ENCODE measurements at places on chromosomes 13 and 19. TPM values are rescaled to one million over a fixed set of nuclear protein-coding genes. Genes with fewer than 3 reads are reported as not detected.

TEX101 gene
- not detected for total RNA-seq

- no peak for DNase-seq
Observed at GRCh38 chr19:17772172-17772571, 20.9 kb downstream of the FCHO1 start.

CYP4F8 gene
- total RNA-seq = not detected

GRCh38 chr19:801030-801860 lies 4.0 kb downstream of the PTBP1 start:
- DNase-seq = peak; percentile 90

GPR4 gene
- total RNA-seq = 5.3 TPM

METTL21C gene
- total RNA-seq = not detected

- peak; percentile 64 for DNase-seq
Observed at GRCh38 chr19:1567116-1567847, 843 bp downstream of the MEX3D start.

DNA sequence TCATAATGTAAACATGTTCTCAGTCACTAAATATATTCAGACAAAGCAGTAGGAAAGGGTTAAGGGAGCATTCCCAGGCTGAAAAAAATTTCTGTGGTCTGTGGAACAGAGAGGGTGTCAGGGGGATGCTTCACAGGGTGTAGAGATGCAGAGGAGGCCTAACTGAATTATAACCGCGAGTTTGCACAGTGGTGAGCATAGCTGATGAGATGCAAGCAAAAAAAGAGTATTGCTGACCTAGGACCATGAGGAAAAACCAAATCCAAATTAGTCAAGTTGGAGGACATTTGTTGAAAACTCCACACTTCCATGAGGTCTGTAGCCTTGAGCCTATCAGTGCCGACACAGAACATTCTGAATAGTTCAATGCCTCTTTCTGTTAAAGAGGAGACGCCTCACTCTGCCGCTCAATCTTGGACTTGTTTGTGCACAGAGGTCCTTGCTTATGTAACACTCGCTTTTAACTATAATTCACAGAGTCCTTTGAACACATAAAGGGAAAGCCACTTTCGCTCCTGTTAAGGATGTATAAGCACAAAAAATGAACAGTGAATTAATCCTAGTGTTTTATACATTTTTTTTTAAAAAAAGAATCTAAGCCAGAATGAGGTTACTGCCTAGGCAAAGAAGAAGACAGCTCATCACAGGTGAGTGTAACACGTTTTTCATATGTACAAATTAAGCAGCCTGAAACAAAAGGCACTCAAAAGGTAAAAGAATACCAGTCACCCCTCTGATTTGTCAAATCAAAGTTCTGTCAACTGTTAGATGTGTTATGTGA lies 25.8 kb upstream of the INTS6 start:
- no peak for DNase-seq

DNA sequence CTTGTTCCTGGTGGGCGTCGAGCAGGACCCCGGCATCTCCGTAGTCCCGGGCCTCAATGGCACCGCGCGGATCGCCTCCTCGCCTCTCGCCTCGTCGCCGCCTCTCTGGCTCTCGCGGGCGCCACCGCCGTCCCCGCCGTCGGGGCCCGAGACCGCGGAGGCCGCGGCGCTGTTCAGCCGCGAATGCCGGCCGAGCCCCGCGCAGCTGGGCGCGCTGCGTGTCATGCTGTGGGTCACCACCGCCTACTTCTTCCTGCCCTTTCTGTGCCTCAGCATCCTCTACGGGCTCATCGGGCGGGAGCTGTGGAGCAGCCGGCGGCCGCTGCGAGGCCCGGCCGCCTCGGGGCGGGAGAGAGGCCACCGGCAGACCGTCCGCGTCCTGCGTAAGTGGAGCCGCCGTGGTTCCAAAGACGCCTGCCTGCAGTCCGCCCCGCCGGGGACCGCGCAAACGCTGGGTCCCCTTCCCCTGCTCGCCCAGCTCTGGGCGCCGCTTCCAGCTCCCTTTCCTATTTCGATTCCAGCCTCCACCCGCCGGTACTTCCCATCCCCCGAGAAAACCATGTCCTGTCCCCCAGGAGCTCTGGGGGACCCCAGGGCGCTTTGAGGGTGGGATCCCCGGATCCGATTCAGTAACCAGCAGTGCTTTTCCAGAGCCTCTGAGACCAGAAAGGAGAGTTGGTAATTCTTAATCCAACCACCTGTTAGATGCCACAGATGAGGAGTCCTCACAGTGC lies 885 bp downstream of the MLNR start:
- DNase-seq = no peak

GRCh38 chr13:28449826-28450773 lies 44.8 kb downstream of the FLT1 start:
- DNase-seq = no peak

AP1M2 gene
- not detected for total RNA-seq

GRCh38 chr13:67267136-67267535 lies 37.0 kb upstream of the PCDH9 start:
- no peak for DNase-seq

ZIC5 gene
- total RNA-seq = not detected

DNA sequence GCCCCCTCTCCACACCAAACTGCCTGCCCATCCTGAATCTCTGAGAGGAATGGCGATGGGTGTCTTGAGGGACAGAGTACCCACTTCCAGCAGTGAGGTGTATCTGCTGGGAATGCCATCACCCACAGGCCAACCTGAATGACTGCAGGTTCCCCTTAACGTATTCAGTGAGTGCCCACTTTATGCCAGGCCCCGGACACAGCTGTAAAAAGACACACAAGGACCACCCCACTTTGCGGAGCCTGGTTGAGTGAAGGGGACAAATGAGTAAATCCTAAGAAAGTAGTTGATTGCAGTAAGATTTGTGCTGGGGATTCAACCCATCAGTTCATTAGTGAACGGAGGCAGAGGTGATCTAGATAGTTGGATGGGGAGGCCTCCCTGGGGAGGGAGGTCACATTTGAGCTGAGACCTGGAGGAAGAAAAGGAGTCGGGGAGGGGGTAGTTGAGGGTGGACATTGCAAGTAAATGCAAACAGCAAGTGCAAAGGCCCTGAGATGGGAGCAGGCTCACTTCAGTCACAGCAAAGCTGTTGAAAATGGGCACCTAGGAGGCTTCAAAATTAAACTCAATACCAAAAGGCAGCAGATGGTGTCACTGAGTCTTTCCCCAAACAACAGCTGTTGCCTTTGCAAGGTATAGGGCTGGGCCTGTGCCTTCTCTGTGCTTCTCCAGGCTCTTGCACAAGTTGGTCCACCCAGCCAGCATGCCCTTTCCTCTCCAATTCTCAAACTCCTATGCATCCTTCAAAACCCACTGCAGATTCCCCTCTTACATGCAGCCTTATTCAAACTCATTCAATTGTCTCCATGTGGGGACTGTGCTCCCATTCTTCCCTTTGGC lies 4.3 kb downstream of the GDF15 start:
- DNase-seq = no peak

DNA sequence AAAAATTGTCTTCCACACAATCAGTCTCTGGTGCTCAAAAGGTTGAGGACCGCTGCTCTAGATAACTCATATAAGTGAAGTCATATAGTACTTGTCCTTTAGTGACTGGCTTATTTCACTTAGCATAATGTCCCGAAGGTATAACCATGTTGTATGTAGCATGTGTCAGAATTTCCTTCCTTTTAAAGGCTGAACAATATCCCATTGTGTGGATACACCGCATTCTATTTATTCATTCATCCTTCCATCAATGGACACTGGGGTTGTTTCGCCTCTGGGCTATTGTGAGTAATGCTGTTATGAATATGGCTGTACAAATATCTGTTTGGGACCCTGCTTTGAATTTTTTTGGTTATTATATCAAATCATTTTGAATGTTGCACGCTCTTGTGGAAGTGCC lies 4.6 kb upstream of the LYPD5 start:
- DNase-seq = no peak

MTIF3 gene
- total RNA-seq = 189 TPM

DNA sequence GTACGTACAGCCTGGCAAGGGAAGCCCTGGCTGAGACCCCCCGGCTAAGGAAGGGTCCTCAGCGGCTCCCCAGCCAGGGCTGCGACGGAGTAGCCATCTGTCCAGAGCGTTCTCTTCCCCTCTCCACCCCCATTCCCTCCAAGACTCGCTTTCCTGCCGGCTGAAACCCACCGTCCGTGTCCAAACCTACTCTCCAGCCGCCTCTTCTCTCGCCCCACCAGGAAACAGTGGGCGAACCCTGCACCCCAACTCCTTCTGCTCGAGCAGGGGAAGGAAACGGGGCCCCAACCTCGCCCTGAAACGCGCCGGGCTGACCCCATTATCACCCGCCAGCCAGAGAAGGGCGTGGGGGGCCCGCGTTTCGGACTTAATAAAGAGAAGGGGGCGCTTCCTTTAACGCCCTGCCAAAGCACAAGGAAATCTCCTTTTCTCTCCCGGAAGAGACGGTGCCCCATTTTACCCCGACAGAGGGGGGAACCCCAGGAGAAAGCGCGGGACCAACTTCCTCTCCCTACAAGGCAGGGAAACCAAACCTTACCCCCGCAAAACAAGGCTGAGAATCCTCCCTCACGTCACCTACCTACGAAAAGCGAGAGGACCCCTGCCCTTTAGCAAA lies 2.5 kb downstream of the ZC3H4 start:
- DNase-seq = no peak

DNA sequence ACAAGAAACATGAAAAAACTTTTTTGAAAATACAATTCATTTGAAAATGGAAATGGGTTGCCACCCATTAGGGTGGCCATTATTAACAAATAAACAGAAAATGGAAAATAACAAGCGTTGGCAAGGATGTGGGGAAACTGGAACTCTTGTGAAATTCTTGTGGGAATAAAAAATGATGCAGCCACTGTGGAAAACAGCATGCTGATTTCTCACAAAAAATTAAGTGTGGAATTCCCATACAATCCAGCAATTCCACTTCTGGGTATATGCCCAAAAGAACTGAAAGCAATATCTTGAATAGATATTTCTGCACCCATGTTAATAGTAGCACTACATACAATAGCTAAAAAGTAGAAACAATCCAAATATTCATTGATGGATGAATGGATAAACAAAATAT lies 165.2 kb downstream of the DCLK1 start:
- DNase-seq = no peak

DNA sequence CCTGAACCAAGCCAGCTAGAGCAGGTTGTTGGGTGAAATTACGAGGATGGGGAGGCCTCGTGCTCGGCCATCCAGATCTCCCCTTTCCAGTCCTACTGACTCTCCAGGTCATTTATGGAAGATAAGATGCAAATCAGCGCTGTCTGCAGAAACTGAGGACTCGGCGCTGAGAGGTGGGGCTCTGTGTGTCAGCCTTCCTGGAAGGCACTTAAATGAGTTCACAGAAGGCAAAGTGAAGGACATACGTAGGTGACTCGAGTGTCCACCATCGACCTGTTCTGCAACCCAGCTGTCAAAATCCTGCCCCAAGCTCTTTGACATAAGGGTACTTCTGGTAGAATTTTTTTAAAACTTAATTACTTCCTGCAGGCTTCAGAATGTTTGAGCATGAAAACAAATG lies 86.4 kb downstream of the RAB20 start:
- no peak for DNase-seq

GRCh38 chr13:113053801-113054604 lies 51.6 kb upstream of the F7 start:
- no peak for DNase-seq
